Motor neuron (in vitro differentiated cells): ENCODE measurements at places on chromosomes 11 and 22. TPM values are rescaled to one million over a fixed set of nuclear protein-coding genes. Genes with fewer than 3 reads are reported as not detected.

DNA sequence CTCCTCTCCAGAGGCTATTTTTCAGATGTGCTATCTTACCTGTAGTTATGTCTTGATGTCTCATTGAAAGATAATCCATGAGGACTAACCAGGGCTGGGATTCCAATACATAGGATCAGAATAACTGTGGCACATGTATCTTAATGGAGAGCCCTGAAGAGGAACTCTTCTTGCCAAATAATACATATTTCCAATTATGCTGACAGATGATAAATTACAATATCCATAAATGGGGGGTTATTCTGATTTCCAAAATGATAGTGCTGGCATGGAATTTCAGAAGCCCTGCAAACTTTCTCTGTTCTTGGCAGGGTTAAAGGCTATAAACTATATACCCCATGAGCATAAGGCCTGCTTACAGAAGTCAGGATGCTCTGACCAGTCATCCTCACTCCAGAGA lies 154.2 kb downstream of the ATG16L2 start:
- no peak for ATAC-seq

- ATAC-seq = no peak
These were observed 17.9 kb downstream of the TUB start for GRCh38 chr11:8098879-8099278.

DNA sequence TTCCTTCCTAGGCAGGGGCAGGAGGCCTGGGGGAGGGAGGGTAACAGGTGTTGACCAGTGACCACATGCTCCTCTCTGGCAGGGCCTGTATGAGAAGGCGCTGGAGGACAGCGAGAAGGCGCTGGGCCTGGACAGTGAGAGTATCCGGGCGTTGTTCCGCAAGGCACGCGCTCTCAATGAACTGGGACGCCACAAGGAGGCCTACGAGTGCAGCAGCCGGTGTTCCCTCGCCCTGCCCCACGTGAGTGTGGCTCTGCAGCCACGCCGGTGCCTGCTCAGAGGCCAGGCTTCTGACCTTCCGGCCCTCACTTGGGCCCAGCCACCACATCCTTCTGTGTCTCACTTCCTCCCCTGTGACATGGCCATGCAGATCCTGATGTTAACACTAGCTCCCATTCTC lies 25.8 kb downstream of the ZC3H7B start:
- no peak for ATAC-seq

Gene TMEM86A
- total RNA-seq = 4.5 and 5.1 TPM in 2 replicates

DNA sequence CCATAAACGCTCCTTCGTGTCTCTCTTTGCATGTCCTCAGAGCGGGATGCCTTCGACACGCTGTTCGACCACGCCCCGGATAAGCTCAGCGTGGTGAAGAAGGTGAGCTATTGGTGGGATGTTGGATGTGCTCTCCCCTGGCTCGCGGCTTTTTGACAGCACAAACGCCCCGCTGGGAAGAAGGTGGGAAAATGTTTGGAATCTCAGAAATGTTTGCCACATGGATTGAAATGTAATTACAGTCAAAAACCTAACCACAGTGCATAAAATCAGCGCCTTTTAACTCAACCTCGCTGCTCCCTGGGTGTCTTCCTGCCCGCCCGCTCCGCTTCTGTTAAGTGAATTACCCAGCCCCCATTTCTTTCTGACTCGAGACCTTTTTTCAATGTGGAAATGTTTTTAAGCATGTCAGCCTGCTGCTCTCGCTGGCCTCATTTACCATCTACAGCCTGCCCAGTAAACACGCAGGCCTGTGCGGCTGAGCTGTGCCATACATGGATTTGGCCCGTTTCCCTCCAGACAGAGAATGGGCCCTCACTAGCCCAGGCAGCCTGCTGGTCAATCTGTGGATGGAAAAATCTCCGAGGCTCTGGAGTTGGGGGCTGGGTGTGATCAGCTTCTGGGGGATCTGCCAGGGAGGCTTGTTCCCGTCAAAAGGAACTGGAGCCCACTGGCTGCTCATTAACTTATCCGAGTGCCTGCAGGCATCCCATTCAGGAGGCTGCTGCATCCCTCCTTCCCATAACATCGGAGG lies 32.7 kb upstream of the PARVG start:
- ATAC-seq = peak; percentile 51
